ENCODE measurements at places on chromosomes 1 and 21. TPM values are rescaled to one million over a fixed set of nuclear protein-coding genes. Genes with fewer than 3 reads are reported as not detected.
A peak's percentile ranks its signal among the peaks of the same experiment; 100 is the strongest.

GRCh38 chr1:66333466-66334199 is 200.3 kb upstream of the SGIP1 start:
- no peaks in the 10 kb centered on the region for H3K27me3 ChIP-seq
- H3K4me3 ChIP-seq, result no peak overlapping the region
- H3K36me3 ChIP-seq, result no peaks in the 10 kb centered on the region

Gene TCP10L
- total RNA-seq, result 0.40 TPM

DNA sequence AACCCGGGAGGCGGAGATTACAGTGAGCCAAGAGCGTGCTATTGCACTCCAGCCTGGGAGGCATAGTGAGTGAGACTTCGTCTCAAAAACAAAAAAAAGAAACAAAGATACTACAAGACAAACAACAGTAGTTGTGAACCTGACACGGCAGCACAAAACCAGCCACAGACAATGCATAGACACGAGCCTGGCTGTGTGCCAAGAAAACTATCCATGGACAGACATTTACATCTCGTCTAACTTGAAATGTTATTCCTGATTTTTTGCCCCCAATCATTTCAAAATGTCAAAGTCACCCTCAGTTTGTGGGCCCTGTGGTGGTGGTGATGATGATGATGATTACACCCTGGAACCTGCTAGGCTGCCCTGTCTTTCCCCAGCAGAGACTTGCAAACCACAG is 6.3 kb downstream of the KLHL21 start:
- no peak overlapping the region for H3K27ac ChIP-seq
- no peak overlapping the region for H3K4me3 ChIP-seq
- H3K4me1 ChIP-seq, result peaks cover 27% of the 10 kb centered on the region
- H3K27me3 ChIP-seq, result no peaks in the 10 kb centered on the region

GRCh38 chr1:78619032-78619431 is 1.2 kb upstream of the IFI44L start:
- peaks cover 39% of the 10 kb centered on the region for H3K4me1 ChIP-seq
- peak overlapping the region; percentile 74 for H3K27ac ChIP-seq
- H3K27me3 ChIP-seq, result no peaks in the 10 kb centered on the region
- H3K4me3 ChIP-seq, result no peak overlapping the region
- no peaks in the 10 kb centered on the region for H3K36me3 ChIP-seq

- H3K4me3 ChIP-seq, result no peak overlapping the region
- H3K27me3 ChIP-seq, result no peaks in the 10 kb centered on the region
- no peaks in the 10 kb centered on the region for H3K36me3 ChIP-seq
- no peaks in the 10 kb centered on the region for H3K4me1 ChIP-seq
- no peak overlapping the region for H3K27ac ChIP-seq
Measured at GRCh38 chr1:180211860-180212229, 18.2 kb upstream of the LHX4 start.

Gene KRTAP7-1
- not detected for total RNA-seq
